Urinary bladder (tissue), 4 donors: ENCODE measurements at places on chromosomes 1 and 21.

GRCh38 chr1:115479055-115479482, 141.0 kb upstream of the NGF start:
- no peak for DNase-seq

- DNase-seq = no peak
These were observed 687 bp upstream of the RASSF5 start for GRCh38 chr1:206506405-206507283.

GRCh38 chr1:161196521-161197451, 2.1 kb downstream of the ADAMTS4 start:
- DNase-seq = no peak

DNA sequence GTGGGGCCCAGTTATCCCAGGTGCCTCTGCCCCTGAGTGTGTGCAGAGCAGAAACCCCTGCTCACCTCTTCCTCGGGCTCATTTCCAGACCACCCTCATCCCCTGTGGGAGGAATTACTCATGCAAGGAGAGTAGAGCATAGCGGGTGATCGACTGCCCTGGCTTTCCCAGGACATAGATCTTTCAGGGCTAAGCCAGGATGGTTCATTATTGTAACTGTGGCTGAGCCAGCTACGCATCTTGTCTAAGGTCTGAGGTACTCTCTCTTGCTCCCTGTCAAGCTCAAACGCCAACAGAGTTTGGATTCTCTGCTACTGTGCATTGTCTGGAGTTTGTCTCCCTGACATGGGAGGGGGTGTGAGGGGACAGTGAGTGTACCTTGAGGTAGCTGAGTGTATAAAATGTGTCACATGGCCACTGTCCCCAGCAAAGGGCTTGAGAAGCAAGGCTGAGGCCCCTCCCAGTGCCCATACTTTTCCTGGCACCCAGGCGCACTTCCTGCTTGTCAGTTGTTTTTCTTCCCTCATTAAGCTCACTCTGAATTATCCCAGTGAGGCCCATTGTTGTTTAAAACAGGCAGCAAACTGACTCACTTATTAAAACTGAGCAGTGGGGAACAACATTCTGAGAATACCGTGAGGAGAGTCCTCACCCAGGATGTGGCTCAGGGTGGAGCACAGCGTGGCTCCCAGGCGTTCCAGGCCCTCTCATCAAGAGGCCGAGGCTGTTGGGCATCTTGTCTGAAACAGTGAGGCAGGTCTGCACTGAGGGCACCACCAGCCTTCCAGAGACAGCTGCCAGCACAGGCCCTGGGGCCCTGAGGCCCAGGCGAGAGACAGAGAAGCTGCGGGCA, 92.9 kb downstream of the LAMC2 start:
- no peak for DNase-seq

GRCh38 chr21:39451332-39452206, at the start of gene SH3BGR:
Gene SH3BGR, plus strand, starts transcription at chr21:39451970. Its CDS starts 127 bp downstream, at chr21:39452097.
- DNase-seq = no peak

DNA sequence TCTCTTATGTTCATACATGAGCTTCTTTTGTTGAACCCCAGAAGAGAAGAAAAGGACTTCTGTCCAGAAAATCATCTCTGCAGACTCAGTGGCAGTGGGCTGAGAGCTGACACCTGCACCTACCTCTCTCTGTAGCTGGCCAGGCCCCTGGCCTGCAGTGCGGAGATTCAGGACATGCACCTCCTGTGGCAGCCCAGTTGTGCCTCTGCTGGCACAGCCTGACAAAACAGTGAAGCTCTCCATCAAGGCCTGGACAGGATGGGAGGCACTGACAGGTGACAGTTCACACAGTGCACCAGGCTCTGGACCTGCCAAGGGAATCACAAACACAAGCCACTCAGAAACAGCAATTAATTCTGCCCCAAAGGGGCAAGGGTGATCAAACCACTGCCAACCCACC, 88.8 kb downstream of the TGFBR3 start:
- DNase-seq = no peak

- DNase-seq = no peak
These were observed 48.6 kb downstream of the CTH start for GRCh38 chr1:70459496-70460225.
